LNCaP clone FGC (cell line): ENCODE measurements at places on chromosomes 6 and 20.

GRCh38 chr20:20076297-20077065, 24.1 kb downstream of the CFAP61 start:
- no peak for DNase-seq

GRCh38 chr20:14744723-14745122, 407.3 kb upstream of the FLRT3 start:
- DNase-seq, result no peak

DNA sequence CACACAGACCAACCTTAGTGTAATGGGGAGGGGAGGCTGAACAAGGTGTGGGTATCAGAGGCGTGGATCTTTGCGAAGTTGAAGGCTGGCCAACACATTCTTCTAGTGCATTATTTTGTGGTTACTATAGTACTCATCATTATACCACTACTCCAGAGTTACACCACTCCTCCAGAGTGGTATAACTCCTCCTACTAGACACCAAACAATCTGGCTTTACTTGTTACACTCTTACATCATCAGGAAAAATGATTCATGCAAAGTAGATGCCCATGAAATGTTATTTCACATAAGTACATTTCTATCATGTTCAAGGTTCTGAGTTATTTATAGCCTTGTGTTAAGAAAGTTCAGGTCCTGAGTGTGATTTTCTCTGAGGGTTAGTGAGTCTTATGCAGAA, 443.1 kb upstream of the OPRM1 start:
- DNase-seq, result no peak

GRCh38 chr6:22227824-22228610, 68.8 kb downstream of the PRL start:
- no peak for DNase-seq

DNA sequence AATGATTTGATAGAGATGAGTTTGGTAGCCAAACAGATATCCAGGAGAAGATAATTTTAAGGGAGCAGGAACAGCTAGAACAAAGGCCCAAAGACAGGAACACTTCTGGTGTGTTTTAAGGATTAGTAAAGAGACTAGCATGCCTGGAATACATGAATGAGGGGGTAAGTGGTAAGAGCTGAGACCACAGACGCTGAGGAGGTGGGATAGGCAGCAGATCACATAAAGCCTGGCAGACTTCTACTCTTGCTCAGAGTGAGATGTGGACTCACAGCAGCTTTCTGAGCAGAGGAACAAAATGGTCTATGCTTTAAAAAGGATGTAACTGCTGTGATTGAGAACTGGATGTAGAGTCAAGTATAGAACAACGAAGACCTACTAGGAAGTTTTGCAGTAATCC, 100.1 kb downstream of the EPHA7 start:
- no peak for DNase-seq

DNA sequence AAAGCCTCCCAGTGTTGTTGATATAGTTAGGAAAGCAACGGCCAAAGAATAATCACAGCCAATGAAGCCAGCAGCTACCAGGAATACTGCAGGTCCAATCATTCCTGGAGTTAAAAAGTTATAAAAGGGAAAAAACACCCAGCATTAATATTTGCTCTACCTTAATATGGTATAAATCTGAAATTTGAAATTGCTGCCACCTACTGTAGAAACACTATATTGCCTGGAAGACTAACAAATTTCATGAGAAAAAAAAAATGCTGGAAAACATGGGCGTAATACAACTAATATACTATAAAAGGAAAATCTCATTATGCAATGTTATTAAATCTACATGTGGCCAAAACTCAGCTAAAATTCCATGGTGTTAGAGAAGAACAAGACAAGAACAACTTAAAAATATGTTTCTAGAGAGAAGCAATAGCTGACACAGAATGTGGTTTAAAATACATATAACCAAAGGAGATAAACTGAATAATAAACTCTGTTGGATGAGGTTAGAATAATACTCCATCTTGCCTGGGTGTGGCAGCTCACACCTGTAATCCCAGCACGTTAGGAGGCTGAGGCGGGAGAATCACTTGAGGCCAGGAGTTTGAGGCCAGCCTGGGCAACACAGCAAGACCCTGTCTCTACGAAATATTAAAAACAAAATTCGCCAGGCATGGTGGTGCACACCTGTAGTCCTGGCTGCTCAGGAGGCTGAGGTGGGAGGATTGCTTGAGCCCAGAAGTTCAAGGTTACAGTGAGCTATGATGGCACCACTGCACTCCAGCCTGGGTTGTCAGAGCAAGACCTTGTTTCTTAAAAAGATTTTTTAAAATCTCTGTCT, 43.1 kb downstream of the SLC17A5 start:
- peak; percentile 11 for DNase-seq

DNA sequence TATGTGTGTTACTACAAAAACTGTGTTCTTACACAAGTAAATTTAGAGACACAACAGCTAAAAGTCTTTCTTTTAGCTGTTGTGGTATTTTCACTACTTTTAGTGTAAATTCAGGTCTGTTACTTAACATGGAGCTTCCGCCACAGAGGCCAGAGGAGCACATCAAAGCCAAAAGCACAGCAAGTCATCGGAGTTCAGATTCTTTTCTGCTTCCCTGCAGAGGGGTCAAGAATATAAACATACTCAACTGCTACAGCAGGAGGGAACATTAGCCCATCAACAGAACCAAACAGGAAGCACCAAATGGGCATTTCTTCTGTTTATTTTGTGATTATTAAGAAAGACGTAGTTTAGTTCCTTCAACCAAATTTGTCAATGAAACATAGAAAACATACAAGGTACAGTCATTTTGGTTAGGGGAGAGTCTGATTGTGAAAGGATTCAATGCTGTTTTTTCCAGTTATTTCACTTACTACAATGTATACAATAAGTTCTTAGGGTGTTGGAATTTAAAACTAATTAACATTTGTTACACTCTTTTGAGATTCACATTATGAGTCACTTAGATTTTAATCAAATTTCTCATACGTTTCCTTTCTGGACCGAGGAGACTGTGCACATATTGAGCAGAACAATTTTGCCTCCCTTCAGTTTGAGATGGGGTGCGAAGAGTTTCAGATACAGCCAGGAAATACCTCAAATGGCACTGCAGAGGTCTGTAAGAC, 42.8 kb upstream of the DSE start:
- DNase-seq, result no peak

DNA sequence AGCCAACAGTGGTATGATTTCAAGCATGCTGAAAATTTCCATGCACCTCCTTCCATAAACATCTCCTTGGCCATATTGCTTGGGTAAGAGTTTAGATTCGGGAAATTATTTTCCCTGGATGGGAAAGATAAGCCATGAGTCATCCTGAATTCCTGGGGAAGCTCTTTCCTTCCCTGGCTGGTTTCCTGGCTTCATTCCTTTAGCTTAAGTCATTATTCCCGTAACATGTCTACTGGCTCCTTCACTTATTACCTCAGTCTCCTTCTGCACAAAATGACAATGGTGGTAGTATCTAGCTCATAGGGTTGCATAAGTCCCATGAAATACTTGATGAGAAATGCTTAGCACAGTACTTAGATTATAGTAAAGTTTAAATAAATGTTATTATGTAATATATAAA, 27.6 kb downstream of the TINAG start:
- DNase-seq, result no peak

DNA sequence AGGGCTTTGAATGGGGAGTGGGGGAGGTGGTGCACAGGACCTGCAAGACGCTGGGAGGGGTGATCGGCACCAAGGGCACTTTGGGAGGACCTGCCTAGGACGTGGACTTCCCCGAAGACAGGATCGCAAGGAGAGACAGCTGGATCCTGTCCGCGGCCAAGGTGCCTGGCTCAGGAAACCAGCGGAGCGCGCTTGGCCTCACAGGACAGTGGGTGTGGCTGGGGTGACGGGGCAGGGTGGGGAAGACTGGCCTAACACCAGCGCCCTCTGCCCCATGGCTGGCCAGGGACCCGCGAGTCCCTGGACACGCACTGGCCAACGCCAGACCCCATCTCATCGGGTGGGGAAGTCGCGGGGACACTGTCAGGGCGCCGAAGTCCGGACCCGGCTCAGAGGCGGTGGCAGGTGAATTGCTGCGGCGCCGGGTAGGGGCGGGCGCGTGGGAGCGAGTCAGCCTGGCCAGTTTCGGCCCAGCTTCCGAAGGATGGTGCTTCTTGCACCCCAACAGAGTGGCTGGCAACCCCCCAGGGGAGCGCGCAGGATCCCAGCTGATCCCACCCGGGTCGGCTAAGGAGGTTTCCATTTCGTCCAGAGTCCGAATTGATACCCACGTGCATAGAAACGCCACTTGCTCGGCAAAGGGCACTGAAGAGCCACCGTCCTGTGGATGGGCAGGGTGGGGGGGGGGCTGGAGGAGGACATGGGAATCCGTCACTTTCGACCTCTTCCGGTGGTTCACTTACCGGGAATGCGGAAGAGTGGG, 785 bp upstream of the THBD start:
- no peak for DNase-seq

DNA sequence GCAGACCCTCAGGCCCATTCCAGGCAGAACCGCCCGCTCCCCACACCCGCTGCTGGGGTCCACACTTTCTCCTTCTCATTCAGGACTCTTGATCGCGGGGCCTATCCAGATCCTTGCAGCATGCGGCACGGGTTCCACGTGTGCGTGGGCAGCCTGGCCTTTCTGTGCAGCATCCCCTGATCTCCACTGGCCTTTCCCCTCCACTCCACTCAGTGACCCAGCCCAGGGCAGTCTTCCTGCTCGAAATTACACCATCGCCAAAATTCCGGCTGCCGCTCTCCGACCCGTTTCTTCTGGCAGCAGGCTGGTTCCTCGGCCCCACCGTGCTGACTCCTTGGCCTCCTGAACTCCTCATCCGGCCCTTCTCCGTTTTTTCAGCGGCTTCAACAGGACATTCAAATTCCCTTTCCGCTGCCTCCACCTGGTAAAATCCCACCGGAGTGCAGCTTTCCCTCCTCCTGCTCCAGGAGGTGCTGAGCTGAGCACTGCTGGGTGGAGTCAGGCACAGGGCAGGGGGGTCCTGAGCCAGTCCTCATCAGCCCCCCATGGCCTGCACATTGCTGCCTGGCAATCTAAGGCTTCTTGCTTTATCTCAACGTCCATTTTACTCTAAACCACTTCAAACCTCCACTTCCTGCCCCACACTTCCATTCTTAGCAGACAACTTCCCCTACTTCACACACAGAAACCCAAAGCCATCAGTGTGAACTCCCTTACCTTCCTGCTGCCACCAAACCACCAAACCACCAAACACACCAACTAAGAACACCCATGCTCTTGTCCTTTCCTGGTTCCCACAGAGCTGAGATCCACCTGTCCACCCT, 9.0 kb downstream of the SFT2D1 start:
- DNase-seq, result no peak

- no peak for DNase-seq
Measured at GRCh38 chr6:127178746-127179145, 60.3 kb downstream of the RSPO3 start.

DNA sequence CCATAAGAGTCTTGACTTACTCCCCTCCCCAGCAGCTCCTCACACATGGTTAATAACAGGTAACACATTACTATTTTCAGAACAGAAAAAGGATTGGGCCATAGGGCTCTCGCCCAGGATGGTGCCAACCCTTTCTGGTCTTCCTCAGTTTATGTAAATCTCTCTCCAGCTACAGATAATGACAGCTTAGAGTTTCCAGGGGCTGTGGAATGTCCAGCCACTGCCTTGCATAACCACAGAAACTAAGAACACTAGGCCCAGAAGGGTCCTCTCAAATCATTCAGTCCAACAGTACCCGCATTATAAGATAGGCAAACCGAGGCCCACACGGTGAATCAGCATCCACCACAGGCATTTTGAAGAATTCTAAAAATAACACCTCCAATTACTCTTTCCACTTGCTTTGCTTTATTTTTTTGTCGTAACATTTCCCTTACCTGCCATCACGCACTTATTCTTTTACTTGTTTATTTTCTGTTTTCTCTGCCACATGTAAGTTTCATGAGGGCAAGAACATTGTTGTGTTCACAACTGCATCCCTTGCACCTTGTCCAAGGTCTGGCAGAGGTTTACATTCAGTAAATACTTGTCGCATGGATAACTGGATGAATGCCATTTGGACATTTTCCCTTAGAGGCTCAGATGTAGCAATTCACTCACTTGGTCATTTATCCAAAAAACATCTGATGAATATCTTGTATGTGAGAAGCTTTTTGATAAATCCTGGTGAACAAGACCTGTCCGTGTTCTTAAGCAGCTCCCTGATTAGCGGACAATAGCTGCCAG, 6.4 kb upstream of the SDC4 start:
- no peak for DNase-seq

DNA sequence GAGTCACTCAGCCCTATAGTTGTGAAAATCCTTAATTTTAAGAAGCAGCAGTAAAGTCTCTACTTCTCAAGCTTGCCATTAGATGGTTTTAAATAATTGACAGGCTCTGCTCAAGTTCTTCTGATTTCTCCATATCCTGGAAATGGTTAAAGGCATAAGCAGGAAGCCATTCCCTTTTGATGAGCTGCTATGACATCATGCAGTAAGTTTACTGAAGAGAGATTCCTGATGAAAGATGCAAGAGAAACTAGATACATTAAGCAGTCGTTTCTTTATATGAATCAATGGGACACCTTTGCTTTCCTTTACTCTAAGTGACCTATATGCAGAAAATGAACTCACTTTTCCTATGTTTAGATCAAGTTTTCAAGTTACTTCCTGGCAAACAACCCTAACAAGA, 9.8 kb downstream of the POPDC3 start:
- no peak for DNase-seq

- DNase-seq, result no peak
Measured at GRCh38 chr6:152503546-152503945, 133.6 kb downstream of the SYNE1 start.

- no peak for DNase-seq
Measured at GRCh38 chr6:161308075-161308655, 34.3 kb upstream of the AGPAT4 start.

DNA sequence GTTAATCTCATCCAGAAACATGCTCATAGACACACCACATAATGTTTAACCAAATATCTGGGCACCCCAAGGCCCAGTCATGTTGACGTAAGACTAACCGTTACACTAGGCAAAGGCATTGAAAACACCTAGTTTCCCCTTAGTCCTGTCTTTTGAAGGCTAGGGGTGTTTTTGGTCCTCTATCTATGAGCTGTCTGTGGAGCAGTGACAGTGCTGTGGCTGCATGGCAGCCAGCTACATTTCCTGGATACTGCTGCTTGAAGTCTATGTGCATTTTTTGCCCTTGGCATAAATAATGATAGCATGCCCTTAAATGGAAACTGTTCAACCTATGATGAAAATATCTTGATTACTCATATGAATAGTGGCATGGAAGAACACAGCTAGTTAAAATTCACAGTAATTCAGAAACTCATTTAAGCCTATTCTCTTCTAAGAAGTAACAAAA, 18.6 kb downstream of the FARS2 start:
- DNase-seq, result no peak

- DNase-seq, result no peak
Measured at GRCh38 chr20:33825340-33826269, 14.5 kb downstream of the CHMP4B start.

- DNase-seq, result no peak
Measured at GRCh38 chr6:131765804-131766135, 42.0 kb upstream of the ENPP1 start.

GRCh38 chr20:62571669-62572344, 70.5 kb upstream of the SLCO4A1 start:
- no peak for DNase-seq

- no peak for DNase-seq
Measured at GRCh38 chr6:48110436-48111142, 408 bp downstream of the PTCHD4 start.
